Chondrocyte (in vitro differentiated cells): ENCODE measurements at places on chromosomes 1 and 21.

- no peak overlapping the region for H3K4me3 ChIP-seq
- peaks cover 21% of the 10 kb centered on the region for H3K4me1 ChIP-seq
- no peak for DNase-seq
- H3K27ac ChIP-seq = no peak overlapping the region
Observed at GRCh38 chr1:22472596-22472995, 20.9 kb downstream of the ZBTB40 start.

- no peaks in the 10 kb centered on the region for H3K27me3 ChIP-seq
- no peak for DNase-seq
- H3K4me3 ChIP-seq = no peak overlapping the region
- H3K4me1 ChIP-seq = peaks cover 20% of the 10 kb centered on the region
- H3K36me3 ChIP-seq = peaks cover 10% of the 10 kb centered on the region
- no peak overlapping the region for H3K27ac ChIP-seq
Observed at GRCh38 chr1:81978945-81979344, 178.2 kb downstream of the ADGRL2 start.

GRCh38 chr1:234408757-234409156 is 35.5 kb downstream of the COA6 start:
- no peak overlapping the region for H3K27ac ChIP-seq
- H3K4me3 ChIP-seq = no peak overlapping the region
- peaks cover 11% of the 10 kb centered on the region for H3K36me3 ChIP-seq
- H3K4me1 ChIP-seq = no peaks in the 10 kb centered on the region

DNA sequence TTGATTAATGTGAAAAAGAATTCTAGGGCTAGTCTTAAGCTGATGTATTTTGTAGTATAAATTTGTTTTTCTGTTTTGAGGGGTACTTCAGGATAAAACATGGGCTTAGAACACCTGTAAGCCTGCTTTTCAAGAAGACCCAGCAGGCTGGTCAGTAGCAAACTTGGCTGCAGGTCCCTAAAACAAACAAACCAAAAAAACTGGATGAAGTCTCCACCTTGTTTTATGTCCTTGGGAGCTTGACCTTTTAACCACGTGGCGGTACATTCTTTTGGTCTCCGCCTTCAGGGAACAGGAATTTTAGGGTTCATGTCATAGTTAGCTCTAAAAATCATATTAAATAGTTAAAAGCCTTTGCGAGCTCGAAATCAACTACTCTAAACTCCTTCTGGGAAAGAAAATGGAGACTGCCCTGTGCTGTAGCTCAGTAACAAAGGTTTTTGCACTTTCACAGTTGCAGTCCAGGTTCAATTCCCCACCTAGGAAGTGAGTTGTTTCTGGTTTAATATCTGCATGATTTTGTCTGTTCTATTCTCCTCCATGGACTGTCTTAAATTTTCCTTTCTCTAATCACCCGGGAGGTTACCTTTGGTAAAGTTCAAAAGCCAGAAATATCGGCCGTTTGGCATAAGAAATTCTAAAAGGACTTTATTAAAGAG is 18.6 kb downstream of the PRDX6 start:
- H3K4me3 ChIP-seq = no peak overlapping the region
- no peaks in the 10 kb centered on the region for H3K4me1 ChIP-seq
- no peaks in the 10 kb centered on the region for H3K27me3 ChIP-seq
- no peak for DNase-seq
- no peak overlapping the region for H3K27ac ChIP-seq

DNA sequence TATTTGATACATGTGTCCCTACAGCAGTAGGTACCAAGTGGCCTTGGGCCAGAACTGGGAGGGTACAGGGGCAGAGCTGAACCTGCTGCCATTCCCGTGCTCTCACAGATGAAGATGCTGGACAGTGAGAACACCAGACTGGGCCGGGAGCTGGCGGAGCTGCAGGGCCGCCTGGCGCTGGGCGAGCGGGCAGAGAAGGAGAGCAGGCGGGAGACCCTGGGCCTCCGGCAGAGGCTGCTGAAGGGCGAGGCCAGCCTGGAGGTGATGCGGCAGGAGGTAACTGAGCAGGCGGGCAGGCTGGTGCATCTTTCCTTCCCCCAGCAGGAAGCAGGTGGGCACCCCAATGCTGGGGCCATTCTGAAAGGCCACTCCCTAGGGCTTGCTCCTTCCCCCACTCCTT is 21.9 kb downstream of the MFAP2 start:
- H3K4me1 ChIP-seq = peaks cover 19% of the 10 kb centered on the region
- no peaks in the 10 kb centered on the region for H3K27me3 ChIP-seq
- H3K4me3 ChIP-seq = no peak overlapping the region
- DNase-seq = no peak
- H3K27ac ChIP-seq = no peak overlapping the region
